Activated T-helper 17 cell treated with anti-CD3 and anti-CD28 coated beads, Interleukin-2, amount 50 U/mL, for 72 hours (primary cell): ENCODE measurements at places on chromosomes 4 and X. TPM values are rescaled to one million over a fixed set of nuclear protein-coding genes. Genes with fewer than 3 reads are reported as not detected.

The CCKAR gene
- not detected for total RNA-seq

The LNX1 gene
- total RNA-seq: not detected

The ADH1B gene
- total RNA-seq: not detected

The DNAAF6 gene
- total RNA-seq: not detected

The MBNL3 gene
- total RNA-seq: 6.6 TPM

The ARMCX4 gene
- 4.9 TPM for total RNA-seq

The GRID2 gene
- not detected for total RNA-seq
